A172 (cell line): ENCODE measurements at places on chromosomes 5 and 9. TPM values are rescaled to one million over a fixed set of nuclear protein-coding genes. Genes with fewer than 3 reads are reported as not detected.

DNA sequence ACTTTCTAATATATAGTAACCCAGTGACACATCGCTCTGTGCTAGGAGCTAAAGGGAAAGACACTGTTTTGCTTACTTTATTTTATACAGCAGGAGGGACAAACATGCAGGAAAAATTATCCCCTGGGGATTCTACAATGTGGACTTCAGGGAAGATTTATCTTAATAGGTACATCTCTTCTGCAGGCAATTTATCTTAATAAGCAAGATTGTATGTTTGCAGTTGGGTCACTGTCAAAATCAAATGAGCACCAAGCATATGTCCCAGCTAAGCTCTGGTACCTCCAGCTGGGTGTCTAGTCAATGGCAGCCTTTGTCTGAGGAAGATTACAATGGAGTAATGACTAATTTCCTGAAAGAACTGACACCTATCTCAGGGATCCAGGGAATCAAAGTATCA lies 309.9 kb upstream of the PANK3 start:
- no peak for DNase-seq

- DNase-seq = no peak
These were observed 212.6 kb downstream of the ARHGAP26 start for GRCh38 chr5:142982821-142983200.

- no peak for DNase-seq
These were observed 64.2 kb upstream of the GNE start for GRCh38 chr9:36322462-36322861.

DNA sequence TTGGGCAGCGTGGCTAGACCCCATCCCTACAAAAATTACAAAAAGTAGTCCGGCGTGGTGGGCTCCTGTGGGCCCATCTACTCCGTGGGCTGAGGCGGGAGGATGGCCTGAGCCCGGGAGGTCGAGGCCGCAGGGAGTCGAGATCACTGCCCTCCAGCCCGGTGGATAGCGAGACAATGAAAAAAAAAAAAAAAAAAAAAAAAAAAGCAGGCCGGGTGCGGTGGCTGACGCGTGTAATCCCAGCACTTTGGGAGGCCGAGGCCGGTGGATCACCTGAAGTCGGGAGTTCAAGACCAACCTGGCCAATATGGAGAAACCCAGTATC lies 110.5 kb upstream of the LPCAT1 start:
- DNase-seq = no peak

DNA sequence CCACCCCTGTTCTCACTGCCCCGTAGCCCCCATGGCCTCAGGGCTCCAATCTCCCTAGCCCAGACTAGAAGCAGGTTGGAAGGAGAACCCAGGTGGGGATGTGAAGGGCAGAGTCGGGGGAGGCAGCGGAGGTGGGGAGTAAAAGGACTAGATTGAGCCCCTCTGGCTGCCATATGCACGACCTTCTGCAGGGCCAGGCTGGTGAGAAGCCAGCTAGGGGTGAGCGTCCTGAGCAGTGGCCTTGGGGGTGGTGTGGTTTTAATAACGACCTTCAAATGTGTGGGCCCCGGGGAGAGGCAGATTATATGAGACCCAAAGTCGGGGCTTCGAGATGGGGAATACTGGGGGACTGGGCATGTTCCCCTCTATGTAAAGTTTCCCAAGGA lies 139.5 kb downstream of the C9orf50 start:
- DNase-seq = no peak

DNA sequence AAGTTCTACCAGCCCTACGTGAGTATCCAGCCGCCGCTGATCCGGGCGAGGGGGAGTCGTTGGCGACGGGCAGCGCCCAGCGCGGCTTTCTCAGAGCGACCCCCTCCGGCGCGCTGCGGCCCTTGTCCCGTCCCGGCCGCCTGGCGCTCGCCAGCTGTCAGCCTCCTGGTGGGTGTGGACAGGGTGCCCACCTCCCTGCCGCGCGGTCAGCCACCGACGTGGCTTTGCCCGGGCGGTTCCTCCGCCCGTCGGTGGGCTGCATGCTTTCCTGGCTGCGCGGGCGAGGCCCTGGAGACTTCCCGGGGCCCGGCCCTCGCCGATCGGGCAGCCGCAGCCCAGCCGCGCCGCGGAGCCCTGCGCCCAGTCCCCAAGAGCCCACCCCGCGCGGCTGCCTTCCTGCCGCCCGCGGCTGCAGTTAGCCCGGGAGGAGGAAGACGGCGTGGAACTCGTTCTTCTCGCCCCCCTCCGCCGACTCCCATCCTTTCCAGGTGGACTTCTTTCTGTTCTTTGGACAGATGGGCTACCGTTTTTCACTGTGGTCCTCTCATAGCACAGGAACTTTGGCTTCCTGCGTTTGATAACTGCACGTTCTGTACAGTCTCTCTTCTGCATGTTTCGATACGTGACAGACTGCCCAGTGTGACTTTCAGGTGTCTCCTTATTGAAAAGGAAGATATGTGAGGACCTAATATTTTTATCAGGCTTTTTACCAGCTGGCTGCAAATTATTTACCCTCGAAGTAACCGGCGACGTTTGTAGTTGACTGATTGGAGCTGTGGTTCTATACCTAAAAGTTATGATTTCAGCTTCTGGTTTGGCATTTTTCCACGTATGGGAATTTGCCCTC lies 577 bp downstream of the AP3S1 start:
- peak; percentile 26 for DNase-seq

GRCh38 chr5:123868267-123868666 lies 356.3 kb downstream of the CSNK1G3 start:
- DNase-seq = no peak

DNA sequence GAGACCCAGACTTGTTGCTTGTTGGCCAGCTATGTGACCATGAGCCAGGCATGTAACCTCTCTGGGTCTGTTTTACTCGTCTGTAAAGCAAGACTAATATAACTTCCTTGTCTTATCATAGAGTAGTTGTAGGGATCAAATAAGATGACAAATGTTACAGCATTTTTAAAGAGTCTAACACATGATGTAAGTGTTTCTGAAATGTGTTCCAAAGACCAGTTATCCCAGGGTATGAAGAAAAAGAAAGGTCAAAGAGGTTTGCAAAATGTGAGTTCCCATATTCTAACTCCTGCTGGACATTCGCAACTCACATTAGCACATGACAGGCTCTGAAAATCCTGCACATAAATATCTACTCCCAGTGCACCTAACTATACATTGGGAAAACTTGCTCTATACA lies 28.5 kb upstream of the MATR3 start:
- no peak for DNase-seq

- peak; percentile 46 for DNase-seq
These were observed 26.7 kb downstream of the EXD3 start for GRCh38 chr9:137396227-137396626.

SPOCK1 gene
- 4.5 and 6.5 TPM in 2 replicates for total RNA-seq

- DNase-seq = no peak
These were observed 796.0 kb upstream of the CHD1 start for GRCh38 chr5:99724732-99725290.

GRCh38 chr5:57455511-57456455 lies 26.8 kb downstream of the ACTBL2 start:
- no peak for DNase-seq

DNA sequence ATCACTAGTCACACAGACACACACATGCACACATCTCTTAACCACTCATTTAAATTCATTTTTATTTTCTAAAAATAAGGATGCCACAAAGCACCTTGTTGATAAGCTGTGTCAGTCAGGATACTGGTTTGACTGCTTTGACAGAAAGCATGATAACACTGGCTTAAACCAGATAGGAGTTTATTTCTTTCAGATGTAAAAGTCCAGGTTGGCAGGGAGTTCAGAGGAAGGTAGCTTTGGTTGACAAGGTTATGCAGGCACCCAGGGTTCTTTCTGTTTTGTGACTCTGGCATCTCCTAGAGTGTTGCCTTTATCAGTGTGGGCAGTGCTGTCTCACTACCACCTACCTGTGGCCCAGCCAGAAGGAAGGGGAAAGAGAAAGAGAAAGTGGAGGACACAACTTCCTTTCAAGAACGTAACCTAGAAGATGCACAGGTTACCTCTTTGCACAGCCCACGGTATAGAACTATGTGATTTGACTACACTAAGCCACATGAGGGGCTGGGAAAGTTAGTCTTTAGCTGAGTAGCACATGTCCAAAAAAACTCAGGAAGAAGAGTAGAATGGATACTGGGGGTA lies 334.7 kb downstream of the OSTF1 start:
- no peak for DNase-seq

DNA sequence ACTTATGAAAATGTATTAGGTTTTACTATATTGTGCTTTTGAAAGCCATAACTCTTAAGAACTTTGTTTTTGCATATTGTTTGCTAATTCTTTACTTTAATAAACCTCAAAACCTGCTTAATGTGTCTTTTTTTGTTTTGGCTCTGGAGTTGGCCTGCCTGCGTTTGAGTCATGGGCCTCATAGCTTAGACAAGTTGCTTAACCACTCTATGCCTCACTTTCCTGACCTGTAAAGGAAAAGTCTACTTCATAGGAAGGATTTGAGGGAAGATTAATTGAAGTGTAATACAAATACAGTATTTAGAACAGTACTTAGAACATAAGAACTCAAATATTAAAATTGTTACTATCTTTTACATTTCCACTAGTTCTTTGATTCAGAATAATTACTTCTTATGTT lies 10.3 kb downstream of the SMIM32 start:
- DNase-seq = no peak

GRCh38 chr9:98958271-98958984 lies 14.7 kb downstream of the COL15A1 start:
- peak; percentile 15 for DNase-seq

FOXD1 gene
- total RNA-seq = 12.9 and 24.6 TPM in 2 replicates

GRCh38 chr9:129183495-129184218 lies 5.6 kb upstream of the IER5L start:
- DNase-seq = no peak

NEUROG1 gene
- not detected in 2 replicates for total RNA-seq

DNA sequence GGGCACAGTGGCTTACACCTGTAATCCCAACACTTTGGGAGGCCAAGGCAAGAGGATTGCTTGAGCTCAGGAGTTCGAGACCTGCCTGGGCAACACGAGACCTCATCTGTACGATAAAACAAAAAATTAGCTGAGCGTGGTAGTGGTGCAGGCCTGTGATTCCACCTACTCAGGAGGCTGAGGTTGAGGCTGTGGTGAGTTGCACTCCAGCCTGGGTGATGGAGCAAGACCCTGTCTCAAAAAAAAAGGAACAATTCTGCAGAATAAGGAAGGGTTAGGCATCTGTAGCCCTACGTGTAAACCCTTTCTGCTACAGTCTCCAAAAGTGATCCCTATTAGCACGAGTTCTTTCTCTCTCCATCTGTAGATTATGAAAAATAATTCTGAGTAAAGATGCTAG lies 19.9 kb downstream of the CDC26 start:
- no peak for DNase-seq

GRCh38 chr5:34625246-34625645 lies 30.9 kb upstream of the RAI14 start:
- no peak for DNase-seq

GRCh38 chr9:137138058-137138721 lies 764 bp upstream of the GRIN1 start:
- no peak for DNase-seq

DNA sequence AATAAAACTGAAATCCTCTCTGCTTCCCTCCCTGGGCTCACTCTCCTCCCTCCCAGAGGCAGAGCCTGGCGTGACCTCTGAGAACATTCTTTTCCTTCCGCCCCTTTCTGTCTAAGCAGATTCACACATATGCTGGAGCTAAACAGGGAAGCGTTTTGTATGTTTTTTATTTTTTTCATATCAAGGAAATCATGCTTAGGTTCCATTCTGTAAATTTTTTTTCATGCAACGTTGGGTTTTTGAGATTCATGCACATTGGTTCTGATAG lies 20.2 kb upstream of the BARHL1 start:
- DNase-seq = no peak

DNA sequence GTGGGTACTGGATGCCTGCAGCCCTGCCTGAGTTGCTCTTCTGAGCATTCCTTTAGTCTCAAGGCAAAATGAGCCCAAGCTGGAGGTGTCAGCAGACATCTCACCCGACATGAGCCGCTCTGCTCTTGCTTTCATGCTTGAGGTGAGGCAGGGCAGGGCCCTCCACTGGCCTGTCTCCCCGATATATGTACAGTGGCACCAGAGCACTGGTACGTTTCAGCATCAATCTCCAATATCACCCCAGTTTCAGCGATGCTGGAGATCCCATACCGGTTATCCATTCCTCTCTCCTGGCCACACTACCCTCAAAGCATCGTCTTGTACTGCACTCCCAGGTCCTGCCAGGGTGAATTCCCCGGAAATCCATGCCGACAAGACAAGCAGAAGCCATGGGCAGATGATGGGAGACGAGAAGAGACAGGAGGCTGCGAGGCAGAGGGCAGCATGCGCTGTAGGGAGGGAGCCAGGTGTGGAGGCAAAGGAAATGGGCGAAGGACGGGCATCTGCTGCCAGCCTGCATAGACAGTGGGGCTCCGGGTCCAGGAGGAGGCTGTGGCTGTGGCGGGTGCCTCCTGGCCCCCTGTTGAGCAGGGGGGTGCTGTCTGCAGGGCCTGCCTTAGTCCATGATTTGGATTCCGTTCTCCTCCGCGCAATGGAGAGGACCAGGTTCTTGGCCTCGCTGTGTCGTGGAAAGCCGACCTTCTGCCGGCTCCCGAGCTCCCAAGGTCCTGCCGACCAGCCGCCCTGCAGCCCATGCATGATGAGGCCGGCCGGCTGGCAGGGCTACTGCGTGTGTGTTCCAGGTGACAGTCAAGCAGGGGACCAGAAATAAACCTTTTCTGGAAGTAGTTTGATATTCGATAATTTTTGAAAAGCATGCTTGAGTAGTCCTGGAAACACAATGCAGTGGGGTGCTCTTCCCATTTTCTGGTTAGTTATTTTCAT lies 152.2 kb upstream of the IRX2 start:
- DNase-seq = no peak

DNA sequence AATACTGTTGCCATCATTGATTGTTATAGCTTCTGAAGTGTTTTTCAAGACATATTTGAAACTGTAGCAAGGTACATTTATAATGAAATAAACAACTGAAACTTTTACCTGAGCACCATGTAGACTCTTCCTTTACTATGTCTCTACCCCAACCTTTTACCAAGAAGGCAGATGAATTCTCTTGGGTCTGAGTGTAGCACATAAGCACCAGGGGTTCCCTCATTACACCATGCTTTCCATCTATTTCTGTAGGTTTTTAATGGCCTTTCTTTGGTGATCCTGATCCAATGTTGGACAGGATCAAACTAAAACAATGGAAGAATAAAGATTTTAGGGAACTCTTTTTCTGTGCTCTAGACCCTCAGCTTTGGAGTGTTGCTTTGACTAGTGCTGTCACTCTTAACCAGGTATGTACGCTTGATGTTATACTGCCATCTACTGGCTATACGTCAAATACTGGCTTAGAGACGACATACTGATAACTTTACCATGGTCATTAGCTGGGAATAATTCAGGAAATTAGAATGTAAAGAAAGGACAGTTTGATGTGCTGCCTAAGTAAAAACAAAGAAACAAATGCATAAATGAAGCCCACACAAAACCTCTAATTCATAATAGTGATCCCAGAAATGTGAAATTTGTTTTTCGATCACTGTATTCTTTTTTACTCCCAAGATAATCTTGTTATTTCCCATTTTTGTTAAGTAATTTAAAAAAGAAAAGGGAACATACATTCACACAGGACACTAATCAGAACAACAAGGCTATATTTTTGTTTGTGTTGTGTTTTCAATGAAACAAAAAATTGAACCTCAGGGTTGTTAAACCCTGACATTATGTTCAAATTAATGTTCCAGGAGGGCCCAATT lies 30.7 kb downstream of the IFNW1 start:
- peak; percentile 73 for DNase-seq

OR1J2 gene
- not detected in 2 replicates for total RNA-seq

ST8SIA4 gene
- total RNA-seq = 0.07 TPM in 2 replicates
